ENCODE measurements at places on chromosomes 2 and 18.

DNA sequence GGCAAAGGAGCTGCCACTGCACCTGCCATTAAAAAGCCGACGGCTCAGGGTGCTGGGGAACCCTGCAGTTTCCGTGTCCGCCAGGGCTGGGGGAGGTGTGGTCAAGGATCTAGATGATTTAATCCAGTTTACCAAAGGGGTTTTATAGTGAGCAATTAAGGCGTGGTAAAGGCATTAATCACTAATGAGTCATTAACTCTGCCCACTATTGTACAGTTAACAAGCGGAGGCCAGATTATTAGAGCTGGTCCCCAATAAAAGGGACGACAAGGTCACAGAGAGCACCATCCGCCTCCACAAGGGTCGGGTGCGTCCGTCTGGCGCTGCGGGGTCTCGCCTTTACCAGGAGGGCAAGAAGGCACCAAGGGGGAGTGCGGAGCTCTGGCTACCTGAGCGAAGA, 9.6 kb downstream of the RAX start:
- no peak for DNase-seq

GRCh38 chr2:241565411-241565810, 6.9 kb downstream of the BOK start:
- DNase-seq, result no peak

DNA sequence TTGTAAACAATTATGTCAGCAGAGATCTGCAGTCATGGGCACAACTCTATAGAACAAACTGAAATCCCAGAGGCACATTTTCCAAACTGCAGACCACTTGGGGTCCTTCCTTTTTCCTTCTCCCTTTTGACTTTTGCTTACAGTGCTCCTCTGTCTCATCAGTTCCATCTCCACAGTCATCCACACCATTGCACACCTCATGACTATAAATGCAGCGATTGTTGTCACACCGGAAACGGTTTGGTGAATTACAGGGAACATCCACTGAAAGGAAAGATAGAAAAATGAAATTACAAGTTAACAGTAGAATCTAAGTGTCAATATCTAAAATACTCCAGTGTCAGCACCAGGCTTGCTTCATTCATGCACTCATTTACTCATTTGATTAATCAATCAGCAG, 96.4 kb downstream of the DHRS9 start:
- DNase-seq, result no peak

GRCh38 chr18:49277395-49278036, 182.9 kb downstream of the DYM start:
- DNase-seq, result no peak

GRCh38 chr2:13193900-13194299, 477.2 kb downstream of the TRIB2 start:
- no peak for DNase-seq

DNA sequence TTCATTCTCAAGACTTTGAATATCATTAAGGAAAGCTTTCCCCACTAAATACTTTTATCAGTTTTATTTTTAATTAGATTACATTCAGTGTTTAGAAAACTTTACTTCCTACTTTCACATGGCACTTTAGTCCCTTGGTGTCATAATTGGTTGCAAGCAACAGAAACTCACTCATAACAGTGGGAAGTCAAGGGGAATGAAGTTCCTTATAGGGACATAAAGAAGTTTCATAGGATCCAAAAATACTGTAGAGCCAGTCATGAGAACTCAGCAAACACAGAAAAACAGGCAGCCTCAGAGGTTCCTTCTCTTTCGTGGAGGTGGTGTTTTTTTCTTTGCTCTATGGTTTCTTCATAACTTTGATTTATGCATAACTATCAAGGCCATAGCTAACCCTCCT, 809.0 kb downstream of the BCL11A start:
- DNase-seq, result no peak

- DNase-seq, result no peak
These were observed 165.4 kb downstream of the MSH2 start for GRCh38 chr2:47568164-47568850.

DNA sequence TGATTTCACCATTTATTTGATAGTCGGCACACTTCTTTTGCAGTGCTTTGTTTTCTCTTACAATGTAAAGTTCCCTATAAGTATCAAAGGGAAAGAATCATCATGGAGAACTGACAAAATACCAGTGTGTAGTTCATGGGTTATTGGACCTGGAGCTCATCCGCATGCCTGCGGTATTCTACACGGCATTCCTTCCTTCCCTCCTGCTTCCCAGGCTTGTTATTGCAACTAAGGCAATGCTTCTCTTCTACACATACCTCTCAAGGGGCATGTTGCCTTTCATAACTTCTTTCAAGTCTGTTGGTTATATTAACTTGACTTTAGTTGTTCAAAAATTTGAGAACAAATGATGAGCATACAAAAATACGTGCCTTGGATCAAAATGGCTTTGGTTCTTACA, 24.3 kb upstream of the FAP start:
- DNase-seq, result no peak

GRCh38 chr2:162073888-162074631, at the start of gene DPP4:
DPP4 (minus strand) TSS chr2:162074215; CDS start chr2:162073981, 234 bp downstream.
- DNase-seq, result no peak

DNA sequence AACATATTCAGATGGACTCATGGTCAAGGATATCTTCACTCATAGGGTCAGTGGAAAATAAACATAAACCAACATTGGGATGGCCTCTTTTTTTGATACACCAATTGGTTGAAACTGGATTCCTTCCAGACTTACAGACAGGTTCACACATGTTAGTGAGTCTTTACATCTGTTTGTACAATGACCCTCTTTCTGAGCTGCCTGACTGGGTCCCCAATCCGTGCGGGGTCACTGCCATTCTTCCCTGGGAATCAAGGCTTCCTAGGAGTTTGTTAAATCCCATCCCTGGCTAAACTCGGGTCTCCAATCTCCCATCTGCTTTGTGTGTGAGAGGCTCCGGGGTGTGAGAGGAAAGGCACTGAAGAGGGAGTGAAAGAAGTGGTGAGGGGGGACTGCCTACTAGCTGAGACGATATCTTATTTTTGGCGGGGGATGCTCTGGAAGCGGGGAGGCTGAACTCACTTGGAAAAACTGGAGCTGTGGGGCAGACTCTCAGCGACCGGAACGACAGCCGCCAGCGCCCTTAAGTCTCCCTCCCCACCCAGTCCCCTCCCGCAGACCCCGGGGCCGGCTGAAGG, 487 bp downstream of the STARD6 start:
- DNase-seq, result no peak

DNA sequence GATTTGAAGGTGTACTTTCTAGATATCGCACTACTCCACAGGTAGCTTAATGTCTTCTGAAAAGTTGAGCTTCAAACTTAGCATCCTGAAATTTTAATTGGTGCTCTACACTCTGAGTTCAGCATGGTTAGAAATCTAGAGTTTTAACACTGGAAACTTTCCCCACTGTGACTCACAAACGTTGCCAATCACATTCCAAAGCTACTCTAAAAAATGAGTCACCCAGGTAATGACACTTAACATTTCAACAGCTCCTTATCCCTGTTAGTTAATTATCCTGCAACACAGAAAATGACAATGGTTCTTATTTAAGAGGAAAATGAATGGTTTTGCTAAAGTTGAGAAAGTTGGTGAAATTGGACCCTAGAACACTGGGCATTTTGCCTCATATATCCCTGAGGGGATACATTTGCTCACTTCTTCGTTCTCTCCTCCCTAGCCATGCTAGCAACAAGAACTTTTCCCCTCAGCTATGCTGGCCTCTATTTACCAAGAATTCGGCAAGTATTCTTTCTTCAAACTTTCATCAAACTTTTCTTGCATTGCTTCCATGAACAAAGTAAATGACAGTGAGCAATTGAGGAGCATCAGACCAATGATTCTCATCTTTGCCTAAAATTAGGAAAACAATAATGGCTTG, 1024.1 kb upstream of the KLHL29 start:
- DNase-seq, result no peak

DNA sequence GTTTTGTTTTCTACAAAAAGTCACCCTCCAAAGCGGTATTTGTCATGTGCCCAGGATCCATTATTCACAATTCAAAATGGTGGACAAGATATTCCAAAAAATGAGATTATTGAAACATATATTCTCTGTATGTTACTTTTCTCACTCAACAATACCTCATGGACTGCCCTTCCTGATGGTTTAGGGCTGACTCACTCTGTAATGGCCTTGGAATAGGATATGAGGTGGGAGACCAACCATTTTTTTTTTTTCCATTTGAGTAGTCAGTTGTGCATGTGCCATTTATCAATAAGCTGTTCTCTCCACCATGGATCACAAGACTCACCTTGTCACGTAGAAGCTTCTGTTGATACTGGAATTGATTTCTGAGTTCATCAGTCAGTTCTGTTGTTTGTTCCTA, 64.5 kb downstream of the LYPD6 start:
- no peak for DNase-seq

GRCh38 chr2:1674766-1675397, 69.4 kb downstream of the PXDN start:
- DNase-seq, result no peak

- no peak for DNase-seq
These were observed 97.9 kb upstream of the ATP8B1 start for GRCh38 chr18:57900906-57901435.

- no peak for DNase-seq
These were observed 81.4 kb downstream of the LYPD1 start for GRCh38 chr2:132588576-132588975.

DNA sequence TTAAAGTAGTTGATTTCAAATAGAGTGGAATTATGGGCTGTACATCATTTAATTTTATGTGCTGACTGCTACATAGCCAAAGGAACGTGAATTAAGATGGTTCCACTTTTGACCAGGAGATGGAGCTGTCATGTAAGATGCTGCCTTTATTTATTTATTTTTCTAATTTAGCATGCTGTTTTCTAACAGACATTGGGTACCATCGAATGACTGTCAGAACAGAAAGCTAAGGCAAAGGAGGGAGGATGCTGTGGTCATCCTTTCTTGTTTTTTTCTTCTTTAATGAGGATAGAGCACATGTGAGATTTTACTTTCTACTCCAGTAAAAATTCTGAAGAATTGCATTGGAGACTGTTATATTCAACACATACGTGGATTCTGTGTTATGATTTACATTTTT, at the start of gene SCN2A:
TSS of gene SCN2A (plus strand) at position 185 of the 400 bp plus-strand sequence. CDS start 56,410 bp downstream, outside the sequence.
- no peak for DNase-seq

GRCh38 chr2:239302808-239303557, 97.8 kb downstream of the HDAC4 start:
- no peak for DNase-seq

DNA sequence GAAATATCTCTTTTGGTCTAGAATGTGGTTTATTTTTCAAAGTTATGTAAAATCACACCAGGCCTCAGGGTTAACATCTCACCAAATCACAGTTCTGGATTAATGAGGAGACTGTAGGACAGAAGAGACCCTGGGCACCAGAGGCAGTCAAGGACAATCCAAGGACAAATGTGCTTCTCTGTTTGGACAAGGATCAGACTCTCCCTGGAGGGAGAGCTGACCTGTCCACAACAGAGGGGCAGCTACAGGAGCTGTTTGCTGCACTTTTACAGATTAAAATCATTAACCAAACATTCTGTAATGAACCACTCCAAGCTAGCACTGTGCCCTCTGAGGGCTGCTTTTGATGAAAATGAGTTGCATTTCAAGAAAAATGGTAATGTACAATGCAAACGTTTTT, 690.6 kb upstream of the SLC8A1 start:
- DNase-seq, result no peak

DNA sequence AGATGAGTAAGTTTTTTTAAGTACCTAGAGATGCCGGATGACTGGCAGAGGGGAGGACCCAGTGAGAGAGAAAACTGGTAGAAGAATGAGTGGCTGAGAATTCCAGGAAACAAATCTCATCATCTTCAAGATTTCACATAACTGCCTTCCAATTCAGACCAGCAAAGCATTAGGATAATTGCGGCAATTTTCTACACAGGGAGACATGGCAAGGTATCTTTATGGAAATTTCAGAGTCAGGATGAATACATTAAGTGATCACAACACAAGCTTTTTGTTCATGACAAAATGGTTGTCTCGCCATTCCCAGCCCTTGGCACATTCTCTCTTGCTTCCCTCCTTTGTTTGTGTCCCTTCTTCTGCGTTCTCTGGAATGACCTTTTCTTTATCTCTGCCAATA, 82.1 kb downstream of the ALK start:
- no peak for DNase-seq

DNA sequence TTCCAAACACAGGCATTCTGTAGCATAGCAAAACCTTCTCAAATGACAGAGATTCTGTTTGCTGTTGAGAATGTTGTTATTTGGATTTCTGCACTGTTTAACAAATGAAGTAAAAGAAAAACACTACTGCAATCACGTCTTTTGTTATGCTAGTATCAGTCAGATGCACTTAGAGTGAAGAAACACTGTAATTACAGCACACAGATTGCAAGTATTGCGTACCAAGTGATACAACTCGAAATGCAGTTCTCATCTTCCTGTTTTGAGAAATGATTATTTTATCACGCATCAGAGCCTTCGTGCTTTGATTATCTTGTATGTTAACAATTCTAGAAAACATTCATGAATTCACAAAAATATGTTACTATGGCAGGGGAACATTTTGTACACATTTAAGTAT, 41.8 kb upstream of the KLF11 start:
- no peak for DNase-seq

DNA sequence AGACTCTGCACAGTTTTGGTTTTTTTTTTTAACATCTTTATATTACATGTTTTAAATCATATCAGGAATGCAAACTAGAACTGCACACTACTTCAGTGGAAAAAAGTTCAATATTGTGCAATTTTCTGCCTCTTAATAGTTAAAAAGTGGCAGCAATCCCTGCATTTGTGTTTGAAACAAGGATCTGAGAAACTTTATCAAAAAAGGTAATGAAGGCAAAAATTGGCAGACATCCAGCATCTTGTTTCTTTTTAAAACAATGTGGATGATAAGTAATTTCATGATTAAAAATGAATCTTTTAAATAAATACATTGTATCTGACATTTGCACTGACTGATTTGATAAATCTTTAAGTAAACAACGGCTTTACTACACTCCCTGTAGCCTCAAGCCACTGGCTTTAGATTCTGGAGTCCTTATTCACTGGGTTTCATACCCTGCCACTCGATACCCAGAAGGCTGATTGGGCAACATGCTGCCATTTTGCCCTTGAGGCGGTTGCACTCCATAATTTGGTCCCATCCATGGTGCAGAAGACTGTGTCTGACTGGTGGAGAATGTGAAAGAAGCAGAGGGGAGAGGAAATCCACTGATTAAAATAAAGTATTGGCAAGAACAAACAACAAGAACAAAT, 21.6 kb upstream of the C2orf42 start:
- DNase-seq, result no peak

GRCh38 chr2:193929131-193929530, 1727.9 kb upstream of the SLC39A10 start:
- no peak for DNase-seq

- DNase-seq, result no peak
These were observed 6.6 kb upstream of the CCDC195 start for GRCh38 chr2:224722770-224723169.

DNA sequence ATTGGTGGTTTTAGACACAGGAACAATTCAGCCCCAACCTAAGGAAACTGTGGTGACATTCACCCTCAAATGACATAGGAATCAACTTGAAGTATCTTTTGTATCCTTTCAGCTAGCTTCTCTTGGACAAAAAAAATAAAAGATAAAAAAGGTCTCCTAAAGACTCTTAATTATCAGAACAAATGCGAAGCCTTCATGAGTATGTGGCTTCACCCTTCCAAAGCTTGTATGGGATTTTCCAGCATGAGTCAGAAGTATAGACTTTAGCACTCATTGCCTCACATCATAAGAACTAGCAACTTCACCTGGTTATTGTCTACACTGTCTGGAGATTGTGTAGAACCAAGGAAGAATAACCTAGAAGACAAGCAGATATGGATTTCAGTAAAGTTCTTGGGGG, 135.4 kb downstream of the LAMA3 start:
- DNase-seq, result no peak
